ENCODE measurements at places on chromosomes 1 and 21. TPM values are rescaled to one million over a fixed set of nuclear protein-coding genes. Genes with fewer than 3 reads are reported as not detected.

DNA sequence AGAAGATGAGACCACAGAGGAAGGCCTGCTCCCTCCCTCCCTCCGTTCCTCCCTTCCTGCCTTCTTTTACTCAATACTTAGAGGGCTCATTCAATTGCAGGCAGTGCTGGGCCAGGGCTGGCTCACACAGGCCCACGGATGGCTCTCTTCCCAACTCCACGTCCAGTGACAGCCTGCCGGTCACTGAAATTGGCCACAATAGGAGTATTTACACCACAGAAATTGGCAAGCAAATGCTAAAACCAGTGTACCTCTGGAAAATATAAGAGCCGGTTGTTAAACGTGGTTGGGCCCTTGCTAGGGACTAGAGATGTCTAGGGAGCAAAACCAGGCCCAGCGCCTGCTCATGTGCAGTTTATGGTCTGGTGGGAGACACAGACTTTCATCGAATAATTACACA lies 72.4 kb upstream of the TMEM51 start:
- no peak for DNase-seq
- H3K4me3 ChIP-seq, result no peak overlapping the region
- no peak overlapping the region for H3K27ac ChIP-seq
- H3K36me3 ChIP-seq, result no peaks in the 10 kb centered on the region

DNA sequence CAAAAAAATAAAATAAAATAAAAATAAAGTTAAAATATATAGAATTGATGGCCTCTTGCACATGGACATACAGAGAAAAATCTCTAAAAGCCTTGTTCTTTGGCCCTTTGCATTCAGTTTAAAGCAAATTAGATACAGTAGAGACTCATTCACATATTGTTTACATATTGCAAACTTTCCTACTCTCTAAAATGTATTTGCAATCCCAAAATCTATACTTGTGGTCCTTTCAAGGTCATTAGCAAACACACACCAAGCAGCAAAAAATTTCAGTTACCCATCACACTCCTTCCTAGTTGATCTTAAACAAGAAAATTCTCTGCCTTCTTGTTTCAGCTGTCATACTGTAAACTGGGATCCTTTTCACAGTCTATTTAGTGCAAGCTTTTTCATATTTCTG lies 61.0 kb upstream of the SLC44A3 start:
- no peak overlapping the region for H3K4me3 ChIP-seq
- H3K4me1 ChIP-seq, result peaks cover 10% of the 10 kb centered on the region
- H3K27ac ChIP-seq, result no peak overlapping the region
- peaks cover 3% of the 10 kb centered on the region for H3K36me3 ChIP-seq
- DNase-seq, result no peak

TMEM167B gene
- total RNA-seq, result 29.9 TPM

DNA sequence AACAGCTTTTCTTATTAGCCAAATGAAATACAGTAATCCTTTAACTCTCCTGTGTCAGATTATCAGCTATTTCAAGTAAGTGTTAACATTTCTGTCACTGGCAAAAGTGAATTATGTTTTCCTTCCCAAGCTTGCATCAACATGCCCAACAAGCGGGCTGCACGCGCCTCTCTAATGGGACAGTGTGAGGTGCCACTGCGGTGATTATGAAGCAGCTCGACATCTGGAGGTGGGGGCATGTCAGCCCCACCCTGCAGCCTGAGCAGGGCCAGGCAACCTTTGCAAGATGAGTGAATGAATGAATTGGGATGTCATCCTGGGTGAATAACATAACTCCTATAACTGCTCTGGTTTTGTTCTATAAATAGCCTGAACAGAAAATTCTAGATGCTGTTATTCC lies 301.4 kb downstream of the ZNF326 start:
- H3K4me3 ChIP-seq, result no peak overlapping the region
- no peaks in the 10 kb centered on the region for H3K4me1 ChIP-seq
- H3K27ac ChIP-seq, result no peak overlapping the region
- DNase-seq, result no peak
- no peaks in the 10 kb centered on the region for H3K36me3 ChIP-seq

SH2D1B gene
- total RNA-seq, result 1.0 TPM

OVAAL gene
- not detected for total RNA-seq

PALMD gene
- total RNA-seq, result not detected

DNA sequence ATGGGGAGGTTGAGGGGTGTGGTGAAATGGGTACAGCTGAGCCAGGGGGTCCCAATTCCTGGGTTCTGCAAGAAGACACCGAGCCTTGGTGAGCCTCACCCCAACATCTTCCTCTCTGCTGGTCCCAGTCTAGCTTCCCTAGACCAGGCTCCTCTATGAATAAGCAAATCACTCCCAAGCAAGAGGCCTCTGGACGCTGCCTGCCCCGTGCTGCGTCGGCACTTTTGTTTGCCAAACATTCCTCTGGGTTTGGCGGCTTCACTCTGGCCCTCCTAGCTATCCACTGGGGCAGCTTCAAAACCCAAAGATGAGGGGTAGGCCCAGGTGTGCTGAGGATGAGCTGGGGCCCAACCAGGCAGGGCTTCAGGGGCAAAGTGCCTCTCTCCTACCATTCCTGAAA lies 137.1 kb upstream of the CD34 start:
- H3K4me3 ChIP-seq, result no peak overlapping the region
- H3K4me1 ChIP-seq, result peaks cover 16% of the 10 kb centered on the region
- DNase-seq, result no peak
- no peak overlapping the region for H3K27ac ChIP-seq
- no peaks in the 10 kb centered on the region for H3K36me3 ChIP-seq

DNA sequence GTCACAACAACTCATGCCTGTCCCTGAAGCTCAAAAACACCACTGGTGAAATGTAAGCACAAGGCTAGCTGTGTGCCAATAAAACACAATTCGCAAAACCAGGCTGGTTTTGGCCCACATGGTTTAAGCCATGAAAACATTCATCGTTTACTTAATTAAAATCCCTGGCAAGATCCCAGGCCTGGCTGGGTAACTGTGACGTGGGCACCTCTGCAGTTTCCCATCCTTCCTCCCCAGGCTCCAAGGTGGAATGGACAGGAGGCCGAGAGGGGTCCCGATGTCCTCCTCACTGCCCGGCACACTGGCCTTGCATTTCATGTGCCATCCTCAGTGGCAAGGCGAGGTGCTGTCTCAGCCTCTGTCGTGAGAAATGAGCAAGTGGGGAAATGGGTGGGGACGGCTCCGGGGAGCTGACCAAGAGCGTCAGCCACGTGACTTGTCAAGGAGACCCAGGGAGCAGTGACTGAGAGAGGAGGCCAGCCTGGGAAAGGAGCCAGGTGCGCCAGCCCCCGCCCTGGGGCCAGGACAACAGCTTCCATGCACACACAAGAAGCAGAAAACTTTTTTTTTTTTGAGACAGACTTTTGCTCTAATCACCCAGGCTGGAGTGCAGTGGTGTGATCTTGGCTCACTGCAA lies 153.1 kb upstream of the RAB4A start:
- H3K27ac ChIP-seq, result no peak overlapping the region
- H3K4me3 ChIP-seq, result no peak overlapping the region
- H3K4me1 ChIP-seq, result no peaks in the 10 kb centered on the region
- DNase-seq, result no peak
- H3K36me3 ChIP-seq, result no peaks in the 10 kb centered on the region

GRCh38 chr1:47643306-47644211 lies 205.7 kb downstream of the FOXD2 start:
- DNase-seq, result no peak
- no peak overlapping the region for H3K4me3 ChIP-seq
- H3K4me1 ChIP-seq, result no peaks in the 10 kb centered on the region
- H3K27ac ChIP-seq, result no peak overlapping the region
- H3K27me3 ChIP-seq, result peaks cover 6% of the 10 kb centered on the region

DNA sequence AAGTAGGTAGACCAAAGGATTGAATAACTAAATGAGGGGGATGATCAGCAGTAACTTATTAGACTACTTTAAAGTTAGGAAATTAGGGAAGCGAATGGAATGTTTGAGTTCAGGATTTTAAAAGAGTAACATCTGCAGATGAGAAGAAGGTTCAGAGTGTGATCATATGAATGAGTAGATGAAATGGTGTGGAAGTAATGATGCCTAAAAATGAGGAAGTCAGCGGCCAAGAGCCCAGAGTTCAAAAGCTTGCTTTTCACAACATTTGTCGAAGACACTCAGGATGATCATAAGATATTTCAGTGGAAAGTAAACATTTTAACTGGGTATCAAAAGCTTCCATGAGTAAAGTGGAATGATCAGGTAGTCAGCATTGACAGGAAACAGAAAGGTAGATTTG lies 299.4 kb downstream of the LRRIQ3 start:
- no peaks in the 10 kb centered on the region for H3K4me1 ChIP-seq
- H3K4me3 ChIP-seq, result no peak overlapping the region
- no peak for DNase-seq
- H3K27me3 ChIP-seq, result no peaks in the 10 kb centered on the region

DNA sequence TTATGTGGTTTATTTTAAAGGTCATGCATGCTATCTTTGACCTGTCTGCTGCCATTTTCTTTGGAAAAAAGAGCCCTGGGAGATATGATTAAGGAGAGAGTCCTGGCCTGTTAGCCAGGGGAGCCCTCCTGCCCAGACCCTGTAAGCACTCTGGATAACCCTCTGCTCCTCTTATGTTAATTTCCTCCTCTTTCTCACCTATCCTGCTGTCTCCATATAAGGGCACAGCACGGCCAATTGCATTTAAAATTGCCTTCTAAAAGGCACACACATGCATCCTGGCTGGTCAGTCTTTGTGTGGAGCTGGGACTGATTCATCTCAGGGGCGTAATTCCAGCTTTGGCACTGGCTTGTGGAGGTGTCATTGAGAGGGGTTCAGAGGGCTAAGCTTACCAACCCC lies 158.9 kb downstream of the ST6GALNAC5 start:
- H3K27me3 ChIP-seq, result no peaks in the 10 kb centered on the region
- H3K4me1 ChIP-seq, result no peaks in the 10 kb centered on the region
- no peak for DNase-seq
- H3K36me3 ChIP-seq, result no peaks in the 10 kb centered on the region
- H3K4me3 ChIP-seq, result no peak overlapping the region

GRCh38 chr1:205124726-205125125 lies 2.9 kb upstream of the RBBP5 start:
- DNase-seq, result no peak
- no peak overlapping the region for H3K4me3 ChIP-seq
- peaks cover 11% of the 10 kb centered on the region for H3K36me3 ChIP-seq
- no peaks in the 10 kb centered on the region for H3K27me3 ChIP-seq

DNA sequence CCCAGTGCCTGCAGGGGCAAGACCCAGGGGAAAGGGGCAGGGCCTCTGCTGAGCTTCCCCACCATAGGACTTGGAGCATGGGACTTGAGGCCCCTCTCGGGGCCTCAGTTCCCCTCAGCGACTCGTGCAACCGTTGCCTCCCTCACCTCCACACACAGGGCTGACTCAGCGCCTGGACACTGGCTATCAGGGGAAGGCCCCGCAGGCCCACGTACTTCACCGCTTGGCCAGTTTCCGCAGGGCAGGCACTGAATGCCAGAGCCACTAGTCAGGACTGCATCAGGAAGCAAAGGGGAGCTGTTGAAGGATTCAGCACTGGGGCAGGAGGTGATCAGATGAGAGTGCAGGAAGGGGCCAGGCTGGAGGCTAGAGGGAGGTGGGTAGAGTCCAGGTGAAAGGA lies 15.5 kb upstream of the FAM131C start:
- no peak overlapping the region for H3K4me3 ChIP-seq
- H3K27ac ChIP-seq, result no peak overlapping the region
- DNase-seq, result no peak
- H3K4me1 ChIP-seq, result no peaks in the 10 kb centered on the region
- peaks cover 2% of the 10 kb centered on the region for H3K27me3 ChIP-seq

- H3K4me3 ChIP-seq, result peak overlapping the region; percentile 81
- DNase-seq, result no peak
- peaks cover 96% of the 10 kb centered on the region for H3K36me3 ChIP-seq
- peak overlapping the region; percentile 91 for H3K27ac ChIP-seq
These were observed 38.2 kb downstream of the MRPL39 start for GRCh38 chr21:25569084-25569483.

GRCh38 chr1:235019471-235019870 lies 109.2 kb downstream of the TOMM20 start:
- no peak overlapping the region for H3K4me3 ChIP-seq
- H3K27me3 ChIP-seq, result no peaks in the 10 kb centered on the region
- no peak for DNase-seq
- peak overlapping the region; percentile 88 for H3K27ac ChIP-seq

- H3K36me3 ChIP-seq, result no peaks in the 10 kb centered on the region
- no peaks in the 10 kb centered on the region for H3K27me3 ChIP-seq
- H3K4me1 ChIP-seq, result no peaks in the 10 kb centered on the region
- no peak for DNase-seq
These were observed 252.8 kb downstream of the FOXD2 start for GRCh38 chr1:47690341-47691250.

- no peak overlapping the region for H3K4me3 ChIP-seq
- no peaks in the 10 kb centered on the region for H3K27me3 ChIP-seq
- no peak for DNase-seq
- no peaks in the 10 kb centered on the region for H3K4me1 ChIP-seq
- H3K27ac ChIP-seq, result no peak overlapping the region
These were observed 127.2 kb upstream of the ZC3H12A start for GRCh38 chr1:37347104-37347649.

GRCh38 chr1:43121256-43121900 lies 50.7 kb downstream of the EBNA1BP2 start:
- peaks cover 9% of the 10 kb centered on the region for H3K27me3 ChIP-seq
- no peak overlapping the region for H3K27ac ChIP-seq
- H3K4me3 ChIP-seq, result no peak overlapping the region
- DNase-seq, result no peak

DNA sequence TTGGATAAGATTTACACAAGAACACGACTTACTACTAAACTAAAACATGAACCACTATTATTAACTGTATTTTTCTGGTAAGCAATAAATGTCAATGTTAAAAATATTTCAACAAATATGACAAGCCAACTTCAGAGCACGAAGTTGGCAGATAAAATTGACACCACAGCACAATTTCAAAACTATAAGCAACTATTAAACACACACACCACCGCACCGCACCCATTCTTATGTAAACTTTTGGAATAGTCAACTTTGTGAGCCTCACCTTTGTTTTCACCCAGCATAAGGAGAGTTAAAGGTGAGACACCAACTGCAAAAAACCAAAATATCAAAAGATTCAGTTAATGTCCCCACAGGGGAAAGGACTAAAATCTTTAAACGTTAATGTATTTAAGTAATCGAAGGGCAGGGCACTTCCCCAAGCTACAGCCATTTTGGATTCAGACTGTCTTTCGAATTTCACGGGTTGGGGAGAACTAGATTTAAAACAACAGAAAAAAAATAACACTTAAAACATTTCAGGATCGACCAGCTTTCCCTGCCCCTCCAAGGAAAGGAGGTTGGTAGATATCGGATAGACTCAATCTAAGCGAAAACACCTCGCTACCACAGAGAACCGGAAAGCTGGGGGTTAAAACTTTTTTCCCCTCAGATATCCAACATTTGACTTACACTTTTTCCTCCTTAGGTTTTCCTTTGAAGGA lies 872 bp downstream of the GPBP1L1 start:
- DNase-seq, result no peak
- peak overlapping the region; percentile 98 for H3K4me3 ChIP-seq
- H3K4me1 ChIP-seq, result peaks cover 27% of the 10 kb centered on the region

TMEM240 gene
- total RNA-seq, result 0.48 TPM
